ENCODE measurements at places on chromosomes 12 and 14. TPM values are rescaled to one million over a fixed set of nuclear protein-coding genes. Genes with fewer than 3 reads are reported as not detected.

The SCNN1A gene
- total RNA-seq = 0.82 TPM

The OR5AU1 gene
- total RNA-seq = not detected

The ABHD12B gene
- total RNA-seq = not detected

The ARHGDIB gene
- 21.0 TPM for total RNA-seq

GRCh38 chr14:48937541-48938195 is 648.5 kb downstream of the RPS29 start:
- DNase-seq = peak; percentile 63
